Astrocyte of the cerebellum (primary cell): ENCODE measurements at places on chromosomes 7 and 10.

GRCh38 chr10:124827474-124827873 is 25.9 kb downstream of the ABRAXAS2 start:
- peak; percentile 16 for DNase-seq

GRCh38 chr7:10300577-10300976 is 673.1 kb upstream of the PHF14 start:
- DNase-seq: no peak

DNA sequence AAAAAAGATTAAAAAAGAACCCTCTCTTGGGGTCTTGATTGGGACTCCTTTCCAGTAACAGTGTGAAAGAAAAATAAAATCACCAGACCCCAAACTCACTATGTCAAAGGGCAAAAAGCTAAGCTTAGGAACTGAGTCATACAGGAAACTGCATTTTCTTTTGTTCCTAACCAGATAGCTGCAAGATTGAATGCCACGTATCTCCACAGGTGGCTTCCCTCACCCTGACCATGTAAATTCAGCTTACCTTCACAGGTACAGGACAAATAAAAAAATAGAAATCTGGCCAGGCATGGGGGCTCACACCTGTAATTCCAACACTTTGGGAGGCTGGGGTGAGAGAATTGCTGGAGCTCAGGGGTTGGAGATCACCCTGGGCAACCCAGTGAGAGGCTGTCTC is 32.5 kb upstream of the EIF4H start:
- no peak for DNase-seq

GRCh38 chr7:31023877-31024276 is 28.2 kb upstream of the ADCYAP1R1 start:
- DNase-seq: no peak

- DNase-seq: no peak
These were observed 69.7 kb upstream of the MGMT start for GRCh38 chr10:129397198-129397974.

GRCh38 chr10:35377050-35377728 is 40.9 kb downstream of the CCNY start:
- no peak for DNase-seq

DNA sequence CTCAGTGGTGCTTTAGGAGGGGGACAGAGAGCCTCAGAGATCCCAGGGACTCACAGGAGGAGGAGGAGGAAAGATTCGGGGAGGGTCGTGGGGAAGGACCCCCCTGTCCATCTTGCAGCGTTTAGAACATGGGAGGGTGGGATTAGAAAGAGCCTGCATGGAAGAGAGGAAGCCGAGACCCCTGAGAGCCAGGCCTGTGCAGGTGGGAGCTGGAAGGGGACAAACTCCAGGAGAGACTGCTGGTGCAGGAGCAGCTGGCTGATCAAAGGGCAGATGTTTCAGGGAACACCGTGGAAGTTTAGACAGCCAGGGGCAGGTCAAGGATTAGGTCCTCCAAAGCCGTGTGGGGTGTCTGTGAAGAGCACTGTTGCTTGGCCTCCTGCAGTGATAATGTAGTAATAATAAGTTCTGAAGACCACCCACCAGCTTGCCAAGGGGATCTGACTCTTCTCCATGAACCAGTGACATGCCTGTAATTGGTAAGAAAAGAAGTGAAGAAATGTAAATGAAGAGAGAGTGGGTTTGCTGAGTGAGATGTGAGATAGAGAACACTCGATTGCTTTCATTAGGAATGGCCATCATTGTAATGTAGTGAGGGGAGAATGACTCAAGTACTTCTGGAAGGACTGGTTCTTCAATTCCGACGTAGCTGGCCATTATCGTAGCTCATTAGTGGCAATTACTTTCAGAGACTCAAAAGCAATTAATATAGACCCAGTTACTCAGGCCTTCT is 425.6 kb downstream of the PAXIP1 start:
- no peak for DNase-seq
